ENCODE measurements at places on chromosomes 1 and 21.

DNA sequence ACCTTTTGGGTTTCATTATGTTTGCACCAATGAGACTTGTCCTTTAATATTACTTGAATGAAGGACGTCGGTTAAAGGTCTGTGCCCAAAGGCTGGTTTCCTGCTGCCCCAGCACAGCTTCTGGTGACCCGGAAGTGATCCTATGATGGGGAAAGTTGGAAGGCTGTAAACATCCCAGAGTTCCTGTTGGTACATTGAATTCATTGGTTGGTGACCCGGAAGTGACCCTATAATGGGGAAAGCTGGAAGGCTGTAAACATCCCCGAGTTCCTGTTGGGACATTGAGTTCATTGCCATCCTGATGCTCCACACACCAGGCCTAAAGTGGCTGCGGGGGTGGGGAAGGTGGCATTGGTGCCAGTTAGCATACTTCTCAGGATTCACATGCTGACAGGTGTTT lies 187.3 kb downstream of the RYR2 start:
- no peak for DNase-seq

DNA sequence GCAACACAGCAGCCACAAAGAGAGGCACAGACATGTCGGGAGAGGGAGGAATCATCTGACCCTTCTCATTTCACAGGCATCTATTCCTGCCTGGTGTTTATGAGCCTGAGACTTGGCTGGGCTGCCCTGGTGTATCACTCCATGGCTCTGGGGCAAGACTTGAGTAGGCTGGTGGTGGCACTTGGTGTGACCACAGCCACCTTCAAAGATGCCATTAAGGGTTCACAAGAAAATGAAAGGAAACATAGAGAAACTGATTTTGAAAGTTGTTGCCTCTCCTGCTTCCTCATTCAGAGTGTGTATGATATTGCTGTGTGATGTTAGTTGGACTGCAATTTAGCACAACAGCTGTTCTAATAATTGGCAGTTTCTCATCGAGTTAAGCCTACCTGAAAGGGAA lies 298.8 kb downstream of the FAM72C start:
- DNase-seq = no peak

DNA sequence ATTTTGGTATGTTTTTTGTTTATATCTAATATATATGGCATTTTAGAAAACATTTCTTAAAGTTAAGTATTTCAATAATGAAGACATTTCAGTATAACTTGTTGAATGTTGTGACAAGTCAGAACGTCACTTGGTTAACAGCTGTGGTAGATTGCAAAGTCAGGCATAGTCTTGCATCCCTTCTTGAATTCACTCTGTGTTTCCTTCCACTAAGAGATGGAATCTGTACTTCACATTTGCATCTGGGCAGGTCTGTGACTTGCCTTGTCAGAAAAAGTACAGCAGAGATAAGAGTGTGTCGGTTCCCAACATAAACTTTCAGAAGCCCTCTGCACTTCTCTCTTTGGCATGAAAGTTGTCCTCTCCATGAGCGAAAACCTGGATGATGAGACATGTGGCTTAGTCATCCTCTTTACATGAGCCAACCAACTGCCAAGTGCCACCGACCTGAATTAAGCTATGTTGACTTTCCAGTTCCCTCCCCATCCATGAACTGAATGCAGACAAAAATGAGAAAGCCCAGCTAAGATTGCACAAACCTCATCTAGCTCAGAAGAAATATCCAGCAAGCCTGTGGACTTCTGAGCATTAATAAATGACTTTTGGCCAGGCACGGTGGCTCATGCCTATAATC lies 1730.2 kb downstream of the MRPL39 start:
- DNase-seq = no peak

DNA sequence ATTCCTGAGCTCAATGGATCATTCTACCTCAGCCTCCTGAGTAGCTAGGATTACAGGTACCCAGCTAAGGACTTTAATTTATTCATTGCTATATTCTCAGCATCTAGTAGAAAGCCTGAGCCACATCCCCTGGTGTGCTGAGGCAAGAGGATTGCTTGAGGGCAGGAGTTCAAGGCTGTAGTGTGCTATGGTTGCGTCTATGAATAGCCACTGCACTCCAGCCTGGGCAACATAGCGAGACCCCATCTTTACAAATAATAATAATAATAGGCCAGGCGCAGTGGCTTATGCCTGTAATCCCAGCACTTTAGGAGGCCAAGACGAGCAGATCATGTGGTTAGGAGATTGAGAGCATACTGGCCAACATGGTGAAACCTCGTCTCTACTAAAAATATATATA lies 3.3 kb upstream of the RPS6KA1 start:
- DNase-seq = no peak

GRCh38 chr1:8133657-8134430 lies 107.7 kb upstream of the ERRFI1 start:
- peak; percentile 84 for DNase-seq

- no peak for DNase-seq
Measured at GRCh38 chr21:35995522-35996088, 64.7 kb downstream of the SETD4 start.

DNA sequence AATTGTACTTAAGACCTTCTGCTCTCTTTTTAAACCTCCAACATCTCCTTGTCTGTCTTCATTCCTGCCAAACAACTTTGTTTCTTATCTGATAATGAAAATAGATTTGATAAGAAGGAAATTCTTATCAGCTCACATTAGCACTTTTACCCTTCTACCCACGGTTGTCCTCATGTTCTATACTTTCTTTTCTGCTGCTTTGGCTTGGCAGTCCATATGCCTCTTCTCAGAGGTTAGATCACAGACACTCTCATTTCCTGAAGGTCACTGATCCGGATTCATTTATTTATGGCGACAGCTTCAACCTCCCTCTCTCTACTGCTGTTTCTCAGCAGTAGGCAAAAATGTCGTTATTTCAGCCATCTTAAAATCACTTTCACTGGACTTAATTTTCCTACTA lies 2015.8 kb downstream of the NCAM2 start:
- no peak for DNase-seq

DNA sequence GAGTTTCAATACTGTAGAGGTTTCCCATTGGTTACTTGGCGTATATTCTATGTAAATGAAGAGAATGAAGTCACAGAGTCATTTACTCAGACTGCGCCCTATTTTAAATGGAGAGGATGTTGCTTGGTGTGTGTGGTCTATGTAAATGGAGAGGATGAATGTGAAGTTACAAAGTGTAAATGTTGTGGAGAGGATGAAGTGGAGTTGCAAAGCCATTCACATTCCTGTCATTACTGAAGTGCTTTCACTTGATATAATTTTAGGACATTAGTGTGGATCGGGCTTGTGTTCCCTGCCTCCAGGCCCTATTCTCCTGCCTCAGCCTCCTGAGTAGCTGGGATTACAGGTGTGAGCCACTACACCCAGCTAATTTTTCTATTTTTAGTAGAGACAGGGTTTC lies 99.4 kb upstream of the CACYBP start:
- DNase-seq = no peak

DNA sequence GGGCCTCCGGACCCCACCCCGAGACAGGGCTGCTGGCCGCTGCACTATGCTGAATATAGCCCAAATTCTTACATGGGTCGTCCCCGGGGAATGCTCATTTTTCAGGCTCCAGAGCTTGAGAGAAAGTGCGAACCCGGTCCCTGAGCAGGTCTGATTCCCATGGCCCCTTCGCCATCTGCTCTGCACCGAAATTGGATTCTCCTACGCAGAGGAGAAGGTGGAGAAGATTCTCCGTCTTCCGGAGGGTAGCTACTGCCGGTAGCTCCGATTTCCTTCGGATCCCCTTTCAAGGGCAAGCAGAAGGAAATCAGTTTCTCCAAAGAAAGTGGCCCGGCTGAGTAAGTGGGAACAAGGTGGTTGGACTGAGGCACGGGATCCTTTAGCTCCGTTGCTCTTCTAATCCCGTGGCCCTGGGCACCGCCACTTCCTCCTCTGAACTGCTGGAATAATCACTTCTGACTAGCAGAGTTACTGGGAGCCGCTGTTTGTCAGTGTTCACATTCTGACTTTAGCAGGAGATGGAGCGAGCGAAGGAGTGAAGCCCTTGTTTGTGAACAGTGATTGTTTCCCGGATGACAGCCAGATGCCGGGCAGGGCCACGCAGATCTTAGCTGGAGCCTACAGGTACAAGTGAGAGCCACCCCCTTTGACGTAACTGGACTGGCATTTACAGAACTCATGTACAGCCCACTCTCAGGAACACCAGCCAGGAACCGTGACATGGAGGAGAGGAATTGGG lies 1.1 kb upstream of the ZNF496 start:
- no peak for DNase-seq

GRCh38 chr1:1432274-1432950 lies 3.1 kb upstream of the VWA1 start:
- no peak for DNase-seq

- DNase-seq = no peak
Measured at GRCh38 chr1:114134518-114134917, 19.2 kb downstream of the SYT6 start.

DNA sequence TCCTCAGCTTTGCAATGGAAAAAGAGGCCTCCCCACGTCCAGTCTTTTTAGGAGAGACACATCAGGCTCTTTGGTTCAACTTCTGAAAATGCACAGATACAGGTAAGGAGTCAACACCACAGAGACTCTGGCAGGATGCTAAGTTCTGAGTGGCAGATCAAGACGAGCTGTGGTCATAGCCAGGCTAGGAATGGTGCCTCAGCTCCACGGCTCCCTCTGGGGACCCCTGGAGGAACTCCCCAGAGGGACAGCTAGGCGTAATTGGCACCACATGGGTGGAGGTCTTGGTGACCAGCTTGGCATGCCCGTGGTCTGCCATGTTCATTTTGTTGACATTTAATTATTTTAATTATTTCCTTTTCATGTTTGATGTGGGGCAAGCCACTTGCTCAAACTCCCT lies 206.1 kb downstream of the KAZN start:
- no peak for DNase-seq

GRCh38 chr1:105294838-105295237 lies 1545.1 kb downstream of the AMY1C start:
- DNase-seq = no peak

DNA sequence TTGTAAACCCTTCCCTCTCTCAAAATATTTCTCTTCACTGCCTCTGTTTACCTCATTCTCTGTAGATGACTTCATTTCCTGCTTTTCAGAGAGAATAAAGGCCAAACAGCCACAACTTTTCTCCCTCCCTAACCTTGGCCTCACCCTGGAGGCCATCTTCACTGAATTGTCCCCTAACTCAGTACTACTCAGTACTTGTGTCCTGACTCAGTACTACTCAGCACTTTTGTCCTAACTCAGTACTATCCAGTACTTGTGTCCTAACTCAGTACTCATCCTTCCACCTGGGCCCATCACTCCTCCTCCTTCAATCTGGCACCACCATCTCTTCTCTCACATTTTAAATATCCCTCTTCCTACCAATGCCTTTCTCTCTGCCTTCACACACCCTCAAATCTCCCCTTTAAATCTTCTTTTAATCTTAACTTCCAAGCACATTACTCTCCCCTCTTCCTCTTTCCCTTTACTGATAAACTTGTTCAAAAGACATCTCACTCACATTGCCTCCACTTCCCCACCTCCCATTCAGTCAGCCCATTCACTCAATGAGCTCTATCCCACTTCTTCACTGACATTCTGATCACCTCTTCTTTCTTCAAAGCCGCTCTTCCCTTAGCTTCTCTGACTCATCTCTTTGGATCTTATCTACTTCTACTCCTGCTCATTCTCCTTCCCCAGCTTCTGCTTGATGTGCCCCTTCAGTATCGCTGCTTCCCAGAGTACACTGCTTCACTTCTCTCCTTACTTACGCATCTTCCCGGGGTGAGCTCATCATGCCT lies 121.4 kb downstream of the RNF220 start:
- peak; percentile 63 for DNase-seq

DNA sequence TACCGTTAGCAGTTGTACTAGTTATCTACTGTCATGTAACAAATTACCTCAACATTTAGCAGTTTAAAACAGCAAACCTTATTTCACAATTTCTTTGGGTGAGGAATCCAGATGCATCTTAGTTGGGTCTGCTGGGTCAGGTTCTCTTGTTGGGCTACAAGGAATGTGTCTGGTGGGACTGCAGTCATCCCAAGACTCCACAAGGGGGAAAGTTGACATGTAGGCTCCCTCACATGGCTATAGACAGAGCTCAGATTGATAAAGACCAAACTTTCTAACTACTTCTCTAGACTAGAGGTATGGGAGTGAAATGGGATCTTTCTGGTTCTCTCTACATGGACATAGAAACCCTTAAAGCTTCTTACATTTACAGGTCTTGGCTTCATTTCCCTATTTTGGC lies 160.9 kb downstream of the UCK2 start:
- no peak for DNase-seq

DNA sequence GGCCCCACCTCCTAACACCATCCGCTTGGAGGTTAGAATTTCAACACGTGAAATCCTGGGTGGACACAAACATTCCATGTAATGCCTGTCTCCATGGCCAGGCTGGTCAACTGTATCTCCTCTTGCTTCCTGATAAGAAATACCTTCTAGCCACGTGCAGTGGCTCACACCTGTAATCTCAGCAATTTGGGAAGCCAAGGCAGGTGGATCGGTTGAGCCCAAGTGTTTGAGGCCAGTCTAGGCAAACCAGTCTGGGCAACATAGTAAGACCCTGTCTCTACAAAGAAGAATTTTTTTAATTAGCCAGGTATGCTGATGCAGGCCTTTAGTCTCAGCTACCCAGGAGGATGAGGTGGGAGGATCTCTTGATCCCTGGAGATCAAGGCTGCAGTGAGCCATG lies 58.3 kb upstream of the GALNT2 start:
- no peak for DNase-seq

DNA sequence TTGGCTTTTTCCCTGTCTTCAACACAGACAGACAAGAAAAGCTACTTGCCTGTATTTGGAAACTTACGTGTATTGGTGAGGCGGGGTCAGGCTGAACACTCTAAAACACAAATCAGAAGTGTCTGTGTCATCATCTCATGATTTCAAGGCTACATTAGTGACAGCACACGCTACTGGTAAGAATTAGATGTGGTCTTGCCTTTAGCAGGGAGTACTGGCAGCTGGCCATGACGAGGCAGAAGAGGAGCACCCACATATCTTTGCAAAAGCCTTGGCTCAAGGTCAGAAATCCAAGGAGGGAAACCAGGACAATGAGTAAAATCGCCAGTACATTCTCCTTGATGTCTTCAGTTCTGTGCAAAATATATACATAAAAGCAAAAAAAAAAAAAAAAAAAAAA lies 77.7 kb downstream of the PCNX2 start:
- no peak for DNase-seq

DNA sequence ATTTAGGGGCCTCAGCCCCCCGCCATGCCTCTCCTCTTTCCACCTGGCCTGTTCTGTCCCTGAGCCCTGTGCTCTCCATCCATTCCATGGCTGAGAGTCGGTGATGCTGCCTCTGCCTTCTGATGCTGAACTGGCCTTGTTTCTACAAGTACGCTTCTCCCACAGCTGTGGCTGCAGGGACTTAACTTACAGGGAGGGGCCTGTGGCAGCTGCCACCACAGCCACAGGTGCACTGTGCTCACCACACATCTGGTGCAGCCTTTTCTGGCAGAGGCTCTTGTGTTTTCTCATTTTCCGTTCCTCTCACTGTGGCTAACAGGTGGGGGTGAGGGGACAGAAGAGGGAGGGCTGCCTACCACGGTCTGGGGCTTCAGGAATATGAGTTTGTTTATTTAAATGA lies 4.2 kb downstream of the FMO1 start:
- no peak for DNase-seq

Measured in NCI-H226 (cell line).